Central memory CD8-positive, alpha-beta T cell (primary cell): ENCODE measurements at places on chromosomes 5 and 9.

- no peak for DNase-seq
Measured at GRCh38 chr9:33449715-33450114, 2.3 kb upstream of the AQP3 start.

DNA sequence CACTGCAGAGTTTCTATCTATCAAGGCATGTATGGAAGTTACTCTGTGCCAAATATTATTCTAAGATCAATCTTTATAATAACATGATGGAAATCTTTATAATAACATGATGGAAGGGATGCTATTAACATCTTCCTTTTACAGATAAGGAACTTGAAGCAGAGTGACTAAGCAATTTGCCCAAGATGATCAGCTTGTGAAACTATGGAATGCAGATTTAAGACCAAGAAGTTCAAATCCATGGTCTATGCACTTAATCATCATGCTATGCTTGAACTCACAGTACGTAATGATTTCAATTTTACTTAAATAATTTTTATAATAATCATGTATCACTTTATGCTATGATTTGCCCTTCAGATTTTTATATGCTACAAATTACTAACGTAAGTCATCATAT is 123.1 kb downstream of the DNAH5 start:
- no peak for DNase-seq

GRCh38 chr9:35515766-35516165 is 25.9 kb downstream of the RUSC2 start:
- no peak for DNase-seq

GRCh38 chr5:148090773-148091250 is 27.0 kb downstream of the SPINK5 start:
- no peak for DNase-seq

DNA sequence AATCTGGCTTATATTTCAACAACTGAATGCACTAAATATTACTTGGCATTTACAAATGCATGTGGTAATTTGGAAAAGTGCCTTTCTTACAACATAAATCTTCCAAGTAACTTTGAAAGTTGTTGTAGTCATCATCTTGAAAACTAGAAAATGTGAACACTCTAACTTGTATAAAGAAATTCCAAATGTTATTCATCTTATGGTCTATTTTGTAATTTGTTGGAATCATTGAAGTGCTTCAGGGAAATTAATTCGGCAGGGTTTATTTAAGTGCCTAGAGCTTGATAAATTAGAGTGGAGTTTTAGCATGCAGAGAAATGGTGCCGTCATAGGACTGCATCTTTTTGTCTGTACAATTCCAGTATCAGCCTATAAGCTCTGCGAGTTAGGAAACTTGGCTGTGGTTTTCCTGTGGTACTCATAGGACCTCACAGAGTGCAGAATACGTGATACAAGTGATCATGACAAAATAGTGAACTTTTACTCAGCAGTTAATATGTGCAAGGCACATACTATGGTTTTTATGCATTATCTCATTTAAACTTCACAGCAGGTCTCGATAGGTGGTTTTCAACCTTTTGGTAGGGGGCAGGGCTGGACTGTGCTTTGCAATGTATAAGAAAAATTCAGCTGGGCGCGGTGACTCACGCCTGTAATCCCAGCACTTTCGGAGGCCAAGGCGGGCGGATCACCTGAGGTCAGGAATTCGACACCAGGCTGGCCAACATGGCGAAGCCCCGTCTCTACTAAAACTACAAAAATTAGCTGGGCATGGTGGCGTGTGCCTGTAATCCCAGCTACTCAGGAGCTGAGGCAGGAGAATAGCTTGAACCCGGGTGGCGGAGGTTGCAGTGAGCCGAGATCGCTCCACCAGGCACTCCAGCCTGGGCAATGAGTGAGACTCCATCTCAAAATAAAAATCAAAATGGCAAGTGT is 79.6 kb downstream of the RAI14 start:
- no peak for DNase-seq
